Omental fat pad (tissue), 4 donors: ENCODE measurements at places on chromosomes 2 and 18.

GRCh38 chr18:10950876-10951630 lies 198.3 kb downstream of the PIEZO2 start:
- DNase-seq, result no peak

DNA sequence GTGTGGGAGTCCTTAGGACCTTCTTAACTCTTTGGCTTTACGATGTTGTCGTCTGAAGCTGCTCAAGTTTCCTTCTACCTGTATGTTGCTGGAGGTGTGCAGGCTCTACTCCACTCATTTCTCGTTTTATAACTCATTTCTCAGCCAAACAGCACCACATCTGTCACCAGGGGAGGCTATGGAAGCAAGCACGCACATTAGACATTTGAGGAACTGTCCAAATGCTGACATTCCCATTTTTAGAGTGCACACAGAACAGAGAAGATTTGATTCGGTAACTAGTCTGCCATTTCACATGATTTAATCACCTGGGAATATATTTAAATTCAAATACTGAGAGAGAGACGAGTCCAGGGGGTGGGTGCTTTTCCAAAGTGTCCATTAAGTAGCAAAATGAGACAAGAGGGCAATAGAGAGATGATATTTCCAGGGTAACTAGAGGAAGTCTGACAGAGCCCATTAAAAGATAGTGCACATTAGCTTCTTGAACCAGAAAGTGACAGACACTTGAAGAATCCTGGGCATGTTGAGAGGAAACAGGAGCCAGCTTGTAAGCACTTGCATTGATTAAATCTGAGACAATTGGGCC lies 793.3 kb downstream of the TDRD15 start:
- DNase-seq, result no peak

- no peak for DNase-seq
Measured at GRCh38 chr18:35603008-35603407, 21.5 kb downstream of the GALNT1 start.

- no peak for DNase-seq
Measured at GRCh38 chr2:5561006-5561405, 131.2 kb upstream of the SOX11 start.

DNA sequence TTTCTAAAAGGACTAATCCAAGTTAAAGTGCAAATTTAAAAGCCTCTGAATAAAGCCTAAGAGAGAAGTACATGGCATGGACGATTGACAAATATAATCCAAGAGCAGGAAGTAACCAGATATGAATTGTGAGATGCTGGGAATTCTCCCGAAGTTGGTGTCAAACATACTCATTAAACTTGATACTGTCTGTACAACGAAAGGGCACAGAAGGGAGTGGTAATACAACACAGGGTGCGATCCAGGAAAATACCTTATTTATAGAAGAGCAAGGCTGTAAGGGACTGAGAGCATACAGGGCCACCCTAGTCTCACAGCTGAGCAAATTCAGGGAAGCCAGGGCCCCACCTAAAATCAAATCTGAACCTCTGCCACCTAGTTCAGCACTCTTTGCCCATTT lies 41.6 kb downstream of the SEMA4F start:
- DNase-seq, result no peak

- DNase-seq, result no peak
Measured at GRCh38 chr2:31813016-31813415, 197.8 kb downstream of the MEMO1 start.

DNA sequence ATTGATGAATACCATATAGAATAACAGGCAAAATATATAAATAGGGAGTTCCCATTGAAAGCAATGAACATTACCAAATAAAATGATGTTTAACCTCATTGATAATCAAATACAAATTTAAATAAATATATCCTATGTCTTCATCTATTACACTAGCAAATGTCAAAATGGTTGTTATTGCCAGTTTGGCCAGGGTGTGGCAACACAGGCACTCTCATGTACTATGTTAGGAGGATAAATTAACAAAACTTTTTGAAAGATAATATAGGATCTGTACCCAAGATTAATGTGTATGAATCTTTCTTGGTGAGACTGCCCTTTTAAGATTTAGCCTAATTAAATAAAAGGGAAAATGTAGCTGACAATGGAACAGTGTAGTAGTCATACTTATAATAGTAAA lies 659.3 kb downstream of the ERBB4 start:
- DNase-seq, result no peak

DNA sequence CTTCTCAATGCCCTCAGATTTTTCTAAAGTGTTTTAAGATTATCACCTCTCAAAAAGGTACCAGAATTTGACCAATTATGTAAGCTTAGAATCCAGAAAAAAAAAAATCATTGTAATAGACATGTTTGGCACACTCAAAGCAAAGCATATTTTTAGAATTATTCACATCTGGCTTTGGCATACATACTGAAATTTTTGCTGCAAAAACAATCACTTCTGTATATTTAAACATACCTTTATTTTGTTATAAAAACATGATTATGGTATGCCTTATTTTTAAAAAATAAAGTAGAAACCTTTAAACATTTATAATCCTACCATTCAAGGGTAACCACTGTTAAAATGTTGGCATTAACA lies 143.3 kb downstream of the ESCO1 start:
- DNase-seq, result no peak

DNA sequence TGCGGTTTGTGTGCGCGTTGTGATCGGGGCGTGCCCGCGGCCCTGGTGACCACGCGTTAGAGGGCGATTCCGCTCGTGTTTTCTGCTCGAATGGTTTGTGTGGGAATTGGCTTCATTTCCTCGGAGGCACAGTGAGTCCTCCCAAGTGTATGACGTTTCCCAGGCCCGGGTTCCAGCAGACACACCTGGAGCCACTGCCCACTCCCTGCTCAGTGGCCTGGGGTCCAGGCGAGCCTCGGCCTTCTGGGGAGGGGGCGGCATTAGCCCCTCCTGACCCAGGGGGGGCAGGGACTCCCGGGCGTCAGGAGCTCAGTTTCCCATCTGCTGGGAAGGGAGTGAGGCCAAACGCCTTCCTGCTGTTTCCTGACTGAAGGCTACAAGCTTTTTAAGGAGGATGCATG lies 92.1 kb downstream of the NFATC1 start:
- DNase-seq, result no peak

GRCh38 chr2:42957109-42957860 lies 164.9 kb upstream of the HAAO start:
- DNase-seq, result no peak

GRCh38 chr18:78884502-78884901 lies 95.1 kb upstream of the SALL3 start:
- no peak for DNase-seq

DNA sequence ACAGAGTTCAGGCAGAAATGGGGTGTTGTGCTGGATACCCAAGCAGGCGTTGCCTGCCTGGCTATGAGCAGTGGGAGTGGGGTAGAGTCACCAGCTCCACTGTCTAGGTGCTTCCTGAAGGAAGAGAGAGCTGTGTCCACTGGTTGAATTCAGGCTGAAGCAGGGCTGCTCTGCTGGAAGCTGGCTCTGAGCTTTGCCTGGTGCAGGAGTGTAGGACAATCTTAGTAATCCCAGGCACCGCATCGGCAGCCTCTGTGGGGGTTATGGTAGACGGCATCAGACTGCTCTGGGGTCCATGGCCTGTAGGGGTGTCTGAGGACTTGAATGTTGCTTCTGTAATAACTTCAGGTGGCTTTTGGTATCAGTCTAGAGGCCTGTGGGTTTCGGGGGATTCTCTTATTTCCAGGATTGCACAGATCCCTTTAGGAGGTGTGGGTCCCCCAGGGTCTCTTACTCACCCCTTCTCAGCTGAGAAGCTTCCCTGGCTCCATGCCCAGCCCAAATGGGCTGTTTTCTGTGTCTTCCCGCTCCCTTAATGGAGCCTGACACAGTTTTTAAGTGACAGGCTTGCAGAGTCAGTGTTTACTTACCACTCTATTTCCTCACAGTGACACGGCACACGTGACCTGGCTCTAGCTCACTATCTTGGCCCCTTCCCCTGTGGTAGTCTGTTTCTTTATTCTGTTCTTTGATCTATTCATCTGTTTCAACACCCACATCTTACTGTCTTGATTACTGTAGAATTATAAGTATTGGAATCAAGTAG lies 644.3 kb downstream of the CBLN2 start:
- DNase-seq, result no peak

DNA sequence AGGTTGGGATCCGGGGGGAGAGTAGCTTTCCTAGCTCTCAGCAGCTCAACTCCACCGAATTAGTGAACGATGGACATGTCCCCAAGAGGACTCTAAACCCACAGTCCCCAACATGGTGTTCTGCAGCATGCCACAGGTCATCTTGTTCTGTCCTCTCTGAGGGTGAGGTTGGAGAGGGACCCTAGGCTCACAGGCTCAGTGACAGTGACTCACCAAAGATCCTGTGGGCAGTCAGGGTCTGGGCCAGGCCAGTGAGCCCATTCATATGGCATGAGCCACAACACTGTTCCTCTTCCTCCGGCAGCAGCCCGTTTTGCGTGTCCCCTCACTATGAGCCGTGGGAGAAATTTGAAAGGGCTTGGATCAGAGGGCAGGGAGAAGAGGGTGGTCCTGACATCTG lies 2.8 kb upstream of the SLC20A1 start:
- DNase-seq, result no peak

DNA sequence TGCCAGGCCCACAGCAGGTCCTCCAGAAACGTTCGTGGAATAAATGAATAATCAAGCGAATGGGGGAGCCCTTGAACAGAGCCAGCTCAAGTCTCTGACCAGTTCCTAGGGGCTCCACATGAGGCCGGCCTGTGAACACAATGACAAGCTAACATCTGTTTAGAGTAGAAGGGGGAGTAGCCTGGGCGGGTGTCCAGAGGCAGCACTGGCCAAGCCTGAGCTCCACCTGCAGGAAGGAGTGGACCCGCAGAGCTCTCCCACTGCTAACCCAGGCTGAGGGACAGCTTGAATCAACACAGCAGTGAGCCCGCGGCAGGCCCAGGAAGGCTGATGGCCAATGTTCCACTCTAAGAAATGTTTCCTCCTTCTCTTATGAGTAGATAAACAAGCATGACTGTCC lies 234.8 kb upstream of the RAB6C start:
- no peak for DNase-seq

DNA sequence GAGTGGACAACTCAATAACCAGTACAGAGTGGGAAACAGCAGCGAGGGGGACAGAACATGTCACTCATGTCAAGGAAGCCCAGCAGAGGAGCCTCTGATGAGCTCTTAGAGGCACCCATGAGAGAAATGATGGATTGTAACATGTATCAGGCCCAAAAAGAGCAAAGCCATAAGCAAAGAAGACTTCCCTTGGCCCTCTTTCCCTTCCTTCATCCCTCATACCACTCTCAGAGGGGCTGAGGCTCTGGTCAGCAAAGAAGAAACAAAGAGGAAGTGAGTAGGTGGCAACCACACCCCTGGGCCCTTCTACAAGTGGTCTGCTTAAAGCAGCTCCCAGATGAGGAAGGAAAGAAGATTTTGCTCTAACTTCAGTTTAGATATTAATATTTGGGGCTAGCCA lies 112.8 kb downstream of the CDC42EP3 start:
- no peak for DNase-seq

- DNase-seq, result no peak
Measured at GRCh38 chr2:54876764-54877163, 153.3 kb downstream of the EML6 start.

DNA sequence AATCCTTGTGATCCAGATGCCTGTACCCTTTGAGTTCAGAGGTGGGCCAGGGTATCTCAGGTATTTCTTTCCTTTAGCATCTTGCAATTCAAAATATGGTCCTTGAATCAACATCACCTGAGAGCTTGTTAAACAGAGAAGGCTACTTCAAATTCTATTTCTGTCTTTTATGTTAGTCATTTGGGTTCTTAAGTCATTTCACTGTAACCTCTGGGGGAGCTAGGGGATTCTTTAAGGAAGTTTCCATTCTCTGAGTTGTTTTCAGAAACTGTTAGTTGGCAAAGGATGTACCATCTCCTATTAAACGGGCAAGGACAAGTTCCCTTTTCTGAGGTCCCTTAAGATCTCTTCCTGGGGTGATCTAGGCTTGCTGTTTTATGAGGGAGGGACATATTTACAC lies 16.6 kb downstream of the CFLAR start:
- no peak for DNase-seq

- no peak for DNase-seq
Measured at GRCh38 chr2:3626118-3626811, 31.4 kb downstream of the COLEC11 start.

- no peak for DNase-seq
Measured at GRCh38 chr2:158507141-158507540, 50.4 kb downstream of the PKP4 start.

- DNase-seq, result no peak
Measured at GRCh38 chr2:223508372-223508771, 93.8 kb downstream of the SCG2 start.

GRCh38 chr2:88521445-88522073 lies 69.1 kb upstream of the FOXI3 start:
- DNase-seq, result no peak

GRCh38 chr2:48457227-48457626 lies 72.7 kb upstream of the STON1 start:
- DNase-seq, result no peak

DNA sequence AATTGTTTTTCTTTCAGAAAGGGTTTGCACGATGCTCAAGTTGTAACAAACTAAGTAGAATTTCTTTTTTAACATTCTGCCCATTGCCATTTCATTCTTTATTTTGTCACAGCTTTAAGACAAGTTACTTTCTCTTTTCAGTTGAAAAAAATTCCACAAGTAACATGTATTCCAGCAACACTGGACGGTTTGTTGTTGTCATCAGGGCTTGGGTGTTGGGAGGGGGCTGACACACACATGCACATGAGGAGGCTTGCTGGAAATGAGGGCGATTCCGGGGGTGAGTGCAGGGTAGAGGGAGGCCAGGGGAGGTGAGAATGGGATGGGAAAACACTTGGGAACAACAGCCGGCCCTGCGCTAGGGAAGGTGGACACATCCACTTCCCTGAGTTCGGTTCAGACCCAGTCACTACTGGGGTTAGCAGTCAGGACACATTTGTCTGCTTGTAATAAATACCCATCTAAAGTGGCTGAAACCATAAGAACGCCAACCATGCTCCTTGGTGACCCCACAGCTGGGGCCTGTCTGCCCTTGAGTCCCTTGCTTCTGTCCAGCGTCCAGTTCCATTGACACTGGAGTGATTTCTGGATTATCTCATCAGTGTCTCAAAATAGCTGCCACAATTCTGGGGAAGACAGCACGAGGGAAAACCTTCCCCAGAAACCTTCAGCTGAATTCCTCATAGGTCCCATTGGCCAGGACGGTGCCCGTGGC lies 141.8 kb upstream of the BCL2L11 start:
- no peak for DNase-seq

DNA sequence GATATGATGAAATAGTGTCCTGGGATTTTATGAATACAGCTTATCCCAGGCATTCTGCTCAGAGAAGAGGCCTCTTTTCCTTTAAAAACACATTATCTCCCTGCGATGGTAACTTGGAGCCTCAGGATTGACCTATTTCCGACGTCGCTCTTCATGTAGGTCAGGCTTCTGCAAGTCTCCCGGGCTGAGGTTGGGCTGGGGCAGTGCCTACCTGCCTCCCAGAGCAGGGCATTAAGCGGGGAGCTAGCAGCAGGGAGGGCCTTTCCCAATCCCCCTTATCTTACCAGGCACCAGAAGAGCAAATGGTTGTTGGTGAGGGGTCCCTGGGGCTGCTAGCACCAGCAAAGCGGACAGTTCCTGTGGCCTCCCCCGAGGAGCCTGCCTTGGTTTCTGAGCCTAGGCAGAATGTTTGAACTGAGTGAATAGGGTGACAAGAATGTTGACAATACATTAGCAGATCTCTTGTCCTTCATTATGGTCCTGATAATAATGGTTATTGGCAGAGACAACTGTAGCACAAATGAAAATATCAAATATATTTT lies 60.2 kb downstream of the TRPM8 start:
- DNase-seq, result no peak
